ENCODE measurements at places on chromosomes 11 and 22.

DNA sequence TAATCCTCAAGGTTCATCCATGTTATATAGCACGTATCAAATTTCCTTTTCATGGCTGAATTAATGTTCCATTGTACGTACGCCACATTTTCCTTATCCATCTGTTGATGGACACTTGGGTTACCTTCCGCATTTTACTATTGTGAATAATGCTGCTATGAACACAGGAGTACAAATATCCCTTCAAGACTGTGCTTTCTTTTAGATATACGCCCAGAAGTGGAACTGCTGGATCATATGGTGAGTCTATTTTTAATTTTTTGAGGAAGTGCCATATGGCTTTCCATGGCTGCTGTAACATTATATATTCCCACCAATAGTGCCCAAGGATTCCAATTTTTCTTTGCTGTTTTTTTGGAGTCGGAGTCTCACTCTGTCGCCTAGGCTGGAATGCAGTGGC is 6.0 kb downstream of the MRPL40 start:
- no peak for DNase-seq

DNA sequence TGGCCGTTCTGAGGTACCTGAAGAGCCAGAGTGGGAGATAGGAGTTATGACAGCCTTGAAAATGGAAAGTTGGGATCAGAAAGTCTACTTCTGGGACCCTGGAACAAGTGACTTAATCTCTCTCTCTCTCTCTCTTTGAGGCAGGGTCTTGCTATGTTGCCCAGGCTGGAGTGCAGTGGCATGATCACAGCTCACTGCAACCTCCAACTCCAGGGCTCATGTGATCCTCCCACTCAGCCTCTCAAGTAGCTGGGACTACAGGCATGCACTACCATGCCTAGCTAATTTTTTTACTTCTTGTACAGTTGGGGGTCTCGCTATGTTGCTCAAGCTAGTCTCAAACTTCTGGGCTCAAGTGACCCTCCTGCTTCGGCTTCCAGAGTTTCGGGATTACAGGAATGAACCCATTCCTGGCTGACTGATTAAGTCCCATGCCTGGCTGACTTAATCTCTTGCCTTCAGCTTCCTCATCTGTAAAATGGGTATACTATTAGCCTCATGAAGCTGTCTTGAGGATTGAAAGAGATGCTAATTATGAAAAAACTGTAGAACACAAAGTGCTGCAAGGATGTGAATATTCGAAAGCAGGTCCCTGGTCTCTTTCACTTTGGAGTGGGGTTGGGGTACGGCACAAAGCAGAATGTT is 87.7 kb downstream of the UBASH3B start:
- DNase-seq = no peak

GRCh38 chr22:19107730-19108074 is 14.5 kb downstream of the DGCR2 start:
- no peak for DNase-seq

DNA sequence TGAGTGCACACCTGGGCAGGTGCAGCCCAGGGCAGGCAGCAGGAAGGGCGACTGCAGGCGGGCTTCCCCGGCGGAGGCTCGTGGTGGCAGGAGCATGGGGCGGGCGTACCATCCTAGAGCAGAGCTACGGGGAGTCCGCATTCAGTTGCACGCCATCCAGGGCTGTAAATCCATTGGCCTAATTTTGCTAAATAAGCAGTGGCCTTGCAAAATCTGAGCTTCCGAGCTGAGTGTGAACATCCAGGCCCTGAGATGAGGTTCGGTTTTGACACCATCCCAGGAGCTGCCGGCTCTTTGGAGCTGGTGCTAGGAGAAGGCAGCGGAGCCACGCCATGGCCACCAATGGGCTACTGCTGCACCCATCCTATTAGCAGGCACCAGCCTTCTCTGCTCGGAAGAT is 664.8 kb downstream of the BRD1 start:
- no peak for DNase-seq

DNA sequence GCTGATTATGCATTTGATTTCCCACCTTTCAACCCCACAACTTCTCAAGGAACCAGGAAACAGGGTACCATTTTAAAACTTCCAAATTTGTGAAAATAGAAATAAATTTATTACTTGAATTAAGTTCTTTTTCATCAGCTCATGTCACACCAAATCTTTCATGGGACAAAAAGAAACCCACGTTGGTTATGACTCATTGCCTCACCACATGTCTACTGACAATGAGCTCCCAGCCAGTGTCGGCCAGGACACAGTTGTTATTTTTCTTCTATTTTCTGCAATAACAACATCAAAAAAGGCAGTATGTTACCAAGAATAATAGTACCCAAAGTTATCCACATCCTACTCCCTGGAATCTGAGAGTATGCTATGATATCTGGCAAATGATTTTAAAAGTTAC is 17.3 kb downstream of the MS4A6A start:
- no peak for DNase-seq

DNA sequence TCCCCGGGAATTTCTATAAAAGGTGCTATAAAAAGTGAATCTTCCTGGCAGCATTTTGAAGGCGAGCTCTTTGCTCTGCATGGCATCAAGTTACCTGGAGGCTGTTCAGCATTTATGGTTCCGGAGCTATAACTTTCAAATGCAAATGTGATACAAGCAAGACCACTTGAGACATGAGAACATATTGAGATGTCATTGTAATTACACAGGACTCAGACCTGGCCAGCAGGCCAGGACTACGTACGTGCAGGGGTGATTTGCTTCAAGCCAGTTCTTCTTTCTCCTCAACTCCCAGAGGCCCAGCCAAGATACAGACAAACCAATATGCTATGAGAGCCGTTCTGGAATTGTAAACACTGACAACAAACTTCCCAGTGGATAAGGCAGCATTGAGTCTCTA is 227.4 kb upstream of the FAT3 start:
- peak; percentile 90 for DNase-seq

DNA sequence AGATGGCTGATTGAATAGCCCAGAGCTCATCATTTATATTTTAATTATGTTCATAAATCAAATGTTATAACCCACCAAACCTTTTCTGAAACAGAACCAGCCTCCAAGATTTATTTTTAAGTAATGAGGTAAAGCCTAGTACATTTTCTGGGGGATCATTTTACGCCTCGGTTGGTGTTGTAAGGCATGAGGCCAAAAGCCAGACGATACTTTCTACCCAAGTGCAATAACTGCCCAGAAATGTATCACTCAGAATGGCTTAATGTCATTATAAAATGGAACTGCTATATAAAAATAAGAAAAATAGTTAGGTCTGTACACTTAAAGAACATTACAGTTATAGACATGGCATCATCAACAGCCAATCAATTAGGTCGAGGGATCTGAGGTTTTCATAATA is 283.3 kb downstream of the CADM1 start:
- no peak for DNase-seq

- no peak for DNase-seq
Measured at GRCh38 chr11:57680552-57680874, 12.6 kb downstream of the ZDHHC5 start.

DNA sequence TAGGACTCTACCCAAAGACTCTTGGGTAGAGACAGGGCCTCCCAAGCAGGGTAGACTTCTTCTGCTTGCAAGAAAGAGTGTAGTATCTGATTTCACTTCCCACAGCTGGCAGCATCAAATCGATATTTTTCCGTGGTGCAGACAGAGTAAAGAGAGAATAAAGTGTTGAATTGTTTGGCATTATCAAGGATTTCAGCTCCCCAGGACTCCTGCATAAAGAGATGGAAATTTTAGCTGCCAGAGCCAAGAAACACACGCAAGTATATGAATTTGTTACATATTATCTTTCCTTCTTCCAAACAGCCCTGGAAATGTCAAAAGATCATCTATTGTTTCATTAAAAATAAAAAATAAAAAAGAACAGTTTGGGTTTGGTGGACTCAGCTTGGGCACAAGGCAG is 136.8 kb downstream of the PKNOX2 start:
- no peak for DNase-seq

- DNase-seq = no peak
Measured at GRCh38 chr11:102611291-102611690, 13.8 kb downstream of the MMP20 start.

DNA sequence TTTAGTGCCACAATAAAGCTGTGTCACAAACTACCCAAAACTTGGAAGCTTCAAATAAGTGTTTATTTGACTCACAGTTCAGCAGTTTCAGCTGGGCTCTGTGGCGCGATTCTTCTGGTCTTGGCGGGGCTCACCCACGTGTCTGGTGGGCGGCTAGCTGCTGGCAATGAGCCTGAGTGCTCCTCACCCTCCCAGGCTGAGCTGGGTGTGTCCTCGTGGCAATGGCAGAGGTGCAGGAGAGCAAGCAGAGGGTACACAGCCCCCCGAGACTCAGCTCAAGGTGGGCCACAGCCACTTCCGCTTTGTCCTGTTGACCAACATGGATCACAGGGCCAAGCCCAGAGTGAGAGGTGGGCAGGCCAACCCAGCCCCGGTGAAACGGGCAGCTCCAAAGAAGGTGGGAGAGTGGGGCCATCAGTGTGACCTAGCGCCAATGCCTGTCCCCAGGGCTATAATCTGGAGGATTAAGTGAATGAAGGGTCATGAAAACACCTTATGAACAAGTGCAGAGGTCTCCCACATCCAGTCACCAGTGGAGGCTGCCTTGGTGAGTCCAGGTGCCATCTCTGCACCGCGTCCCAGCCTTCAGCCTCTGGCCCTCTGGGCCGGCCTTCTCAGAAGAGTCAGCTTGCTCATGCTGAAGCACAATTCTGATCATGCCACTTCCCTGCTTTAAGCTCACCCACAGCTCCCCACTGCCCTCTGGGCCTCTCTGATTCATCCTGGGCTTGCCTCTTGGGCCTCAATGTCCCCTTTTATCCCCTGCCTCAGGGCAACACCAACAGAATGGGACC is 74.6 kb upstream of the RTL6 start:
- no peak for DNase-seq

GRCh38 chr11:122847466-122847865 is 9.2 kb downstream of the CRTAM start:
- no peak for DNase-seq

GRCh38 chr11:57815476-57815875 is 53.9 kb downstream of the CTNND1 start:
- DNase-seq = no peak

- peak; percentile 90 for DNase-seq
Measured at GRCh38 chr11:128772814-128773213, 78.9 kb downstream of the FLI1 start.

DNA sequence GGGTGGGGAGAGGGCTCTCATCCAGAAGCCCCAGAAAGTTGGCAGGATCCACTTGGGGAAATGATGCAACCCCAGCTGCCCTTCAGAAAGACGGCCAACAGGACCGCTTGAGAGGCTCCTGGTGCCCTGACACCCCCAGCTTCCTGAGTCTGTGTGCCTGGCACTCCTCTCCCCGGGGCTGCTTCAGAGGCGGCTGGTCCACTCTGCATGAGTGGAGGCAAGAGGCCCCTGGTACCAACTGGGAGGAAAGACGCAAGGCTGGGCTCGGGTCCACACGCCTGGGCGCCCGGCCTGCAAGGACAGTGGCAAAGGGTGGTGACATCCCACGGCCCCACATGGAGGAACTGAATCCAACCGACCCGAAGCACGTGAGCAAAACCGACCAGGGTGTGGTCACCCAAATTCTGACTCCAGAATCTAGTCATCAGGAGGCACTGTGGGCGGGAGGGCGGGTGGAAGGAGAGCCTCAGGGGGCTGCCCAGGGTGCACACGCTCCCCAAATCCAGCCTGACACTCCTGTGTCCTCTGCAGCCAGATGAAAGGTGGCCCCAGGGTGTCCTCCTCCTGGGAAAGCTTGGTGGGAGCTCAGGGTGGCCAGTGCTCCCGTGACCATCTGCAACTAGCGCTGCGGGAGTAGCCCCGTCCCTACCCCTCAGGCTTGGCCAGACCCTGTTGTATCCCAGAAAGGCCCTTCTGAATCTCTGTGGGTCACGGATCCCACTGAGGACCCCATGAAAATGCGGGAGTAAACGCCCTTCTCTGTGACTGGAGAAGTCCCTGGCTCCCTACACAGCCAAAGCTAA is 3.7 kb downstream of the RNH1 start:
- DNase-seq = no peak

DNA sequence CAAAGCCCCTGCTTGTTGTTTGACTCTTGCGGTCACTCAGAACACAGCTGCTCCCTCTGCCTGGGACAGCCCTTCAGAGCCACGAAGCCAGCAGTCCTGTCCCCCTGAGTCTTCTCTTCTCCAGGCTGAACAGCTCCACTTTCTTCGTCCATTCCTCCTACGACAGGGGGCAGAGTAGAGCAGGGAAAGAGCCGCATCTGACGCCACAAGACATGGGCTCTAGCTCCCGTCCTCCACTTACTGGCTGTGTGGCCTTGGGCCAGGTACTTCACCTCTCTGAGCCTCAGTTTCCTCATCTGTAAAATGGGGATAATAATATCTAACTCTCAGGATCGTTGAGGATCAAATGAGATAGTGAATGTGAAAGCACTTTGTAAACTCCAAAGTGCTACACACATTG is 29.9 kb downstream of the CHRDL2 start:
- DNase-seq = no peak

DNA sequence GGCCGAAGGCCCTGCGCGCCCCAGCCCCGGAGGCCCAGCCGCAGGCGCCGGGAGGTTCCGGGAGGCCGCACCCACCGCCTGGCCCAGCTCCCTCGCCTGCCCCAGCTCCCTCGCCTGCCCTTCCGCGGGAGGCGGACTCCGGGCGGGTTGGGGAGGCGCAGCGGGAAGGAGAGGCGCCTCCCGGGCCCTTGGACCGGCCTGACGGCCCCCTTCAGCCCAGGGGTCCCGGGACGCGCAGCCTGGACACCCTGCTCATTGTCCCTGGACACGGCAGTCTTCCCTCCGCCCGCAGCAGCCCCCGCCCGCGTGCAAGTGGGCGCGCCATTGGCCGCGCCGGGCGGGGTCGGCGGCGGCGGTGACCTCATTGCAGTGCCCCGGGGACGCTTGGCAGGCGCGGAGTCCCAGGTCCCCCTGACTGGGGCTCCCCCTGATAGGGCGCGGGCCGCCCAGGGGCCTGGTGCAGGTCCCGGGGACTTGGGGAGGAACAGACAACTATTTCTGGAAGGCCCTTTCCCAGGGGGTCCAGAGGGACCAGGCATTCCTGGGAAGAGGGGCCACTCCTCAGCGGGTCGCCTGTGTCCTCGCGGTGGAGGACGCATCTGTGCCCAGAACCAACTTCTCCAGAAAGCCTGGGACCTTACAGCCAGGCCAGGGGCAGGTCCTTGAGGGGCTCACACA is 501 bp downstream of the CD151 start:
- DNase-seq = no peak

DNA sequence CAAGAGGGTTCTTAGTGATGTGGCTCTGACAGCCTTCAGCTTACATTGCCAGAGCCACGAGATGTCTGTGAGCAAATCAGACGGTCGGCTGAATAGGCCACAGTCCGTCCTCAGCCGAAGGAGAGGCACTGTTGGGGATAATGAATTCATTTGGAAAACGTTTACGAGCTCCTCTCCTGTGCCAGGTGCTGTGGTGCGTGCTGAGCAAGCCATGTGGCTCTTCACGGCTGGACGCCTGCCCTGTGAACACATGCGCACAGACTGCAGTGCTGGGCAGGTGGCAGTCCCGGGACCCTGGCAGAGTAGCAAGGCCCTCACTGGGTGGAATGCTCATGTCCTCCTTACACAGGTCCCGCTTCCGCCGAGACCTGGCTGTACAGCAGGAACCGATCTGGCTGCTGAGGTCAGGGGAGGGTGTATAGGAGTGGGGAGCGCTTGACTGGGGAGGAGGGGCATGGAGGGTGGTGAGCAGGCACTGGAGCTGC is 6.8 kb downstream of the TBC1D22A start:
- peak; percentile 52 for DNase-seq
